ENCODE measurements at places on chromosomes 1 and 21.

DNA sequence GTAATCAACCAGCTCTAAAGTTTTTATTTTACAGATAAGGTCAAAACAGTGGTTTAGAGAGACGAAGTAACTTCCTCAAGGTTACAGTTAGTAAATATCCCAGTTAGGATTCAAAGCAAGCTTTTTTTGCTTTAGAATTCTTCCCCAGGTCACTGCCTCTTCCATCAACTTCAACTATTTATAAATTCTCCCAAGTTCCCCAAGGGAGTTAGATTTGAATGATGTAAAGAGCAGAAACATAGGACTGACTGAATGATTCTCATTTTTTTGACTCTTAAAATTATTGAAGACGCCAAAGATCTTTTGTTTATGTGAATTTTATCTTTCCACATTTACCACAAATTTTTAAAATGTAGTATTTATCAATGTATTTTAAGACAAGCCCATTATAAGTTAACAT is 4.1 kb downstream of the POGZ start:
- DNase-seq: no peak

- no peak for DNase-seq
These were observed 247.0 kb downstream of the RERE start for GRCh38 chr1:8570465-8570864.

DNA sequence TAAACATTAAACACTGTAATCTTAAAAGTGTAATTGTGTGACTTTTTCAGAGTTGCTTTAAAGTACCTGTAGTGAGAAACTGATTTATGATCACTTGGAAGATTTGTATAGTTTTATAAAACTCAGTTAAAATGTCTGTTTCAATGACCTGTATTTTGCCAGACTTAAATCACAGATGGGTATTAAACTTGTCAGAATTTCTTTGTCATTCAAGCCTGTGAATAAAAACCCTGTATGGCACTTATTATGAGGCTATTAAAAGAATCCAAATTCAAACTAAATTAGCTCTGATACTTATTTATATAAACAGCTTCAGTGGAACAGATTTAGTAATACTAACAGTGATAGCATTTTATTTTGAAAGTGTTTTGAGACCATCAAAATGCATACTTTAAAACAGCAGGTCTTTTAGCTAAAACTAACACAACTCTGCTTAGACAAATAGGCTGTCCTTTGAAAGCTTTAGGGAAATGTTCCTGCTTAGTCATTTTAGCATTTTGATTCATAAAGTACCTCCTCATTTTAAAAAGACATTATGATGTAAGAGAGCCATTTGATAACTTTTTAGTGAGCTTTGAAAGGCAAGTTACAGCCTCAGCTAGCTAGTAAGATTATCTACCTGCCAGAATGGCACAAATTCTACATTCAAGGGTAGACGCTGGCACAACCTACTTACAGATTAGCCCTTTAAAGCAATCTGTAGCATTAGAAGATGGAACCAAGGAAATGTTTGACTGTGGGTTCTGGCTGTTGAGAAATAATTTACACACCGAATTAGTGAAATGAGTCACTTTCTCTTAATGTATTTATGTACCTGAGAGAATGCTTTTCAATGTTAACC is 9.4 kb downstream of the SOD1 start:
- DNase-seq: no peak

- DNase-seq: no peak
These were observed 2.6 kb upstream of the FMOD start for GRCh38 chr1:203353486-203353885.

- DNase-seq: no peak
These were observed 13.1 kb upstream of the EVI5 start for GRCh38 chr1:92797961-92798360.

- DNase-seq: no peak
These were observed 8.0 kb upstream of the C1orf159 start for GRCh38 chr1:1123581-1124507.

- DNase-seq: no peak
These were observed 44.1 kb downstream of the COL18A1 start for GRCh38 chr21:45448810-45449657.

DNA sequence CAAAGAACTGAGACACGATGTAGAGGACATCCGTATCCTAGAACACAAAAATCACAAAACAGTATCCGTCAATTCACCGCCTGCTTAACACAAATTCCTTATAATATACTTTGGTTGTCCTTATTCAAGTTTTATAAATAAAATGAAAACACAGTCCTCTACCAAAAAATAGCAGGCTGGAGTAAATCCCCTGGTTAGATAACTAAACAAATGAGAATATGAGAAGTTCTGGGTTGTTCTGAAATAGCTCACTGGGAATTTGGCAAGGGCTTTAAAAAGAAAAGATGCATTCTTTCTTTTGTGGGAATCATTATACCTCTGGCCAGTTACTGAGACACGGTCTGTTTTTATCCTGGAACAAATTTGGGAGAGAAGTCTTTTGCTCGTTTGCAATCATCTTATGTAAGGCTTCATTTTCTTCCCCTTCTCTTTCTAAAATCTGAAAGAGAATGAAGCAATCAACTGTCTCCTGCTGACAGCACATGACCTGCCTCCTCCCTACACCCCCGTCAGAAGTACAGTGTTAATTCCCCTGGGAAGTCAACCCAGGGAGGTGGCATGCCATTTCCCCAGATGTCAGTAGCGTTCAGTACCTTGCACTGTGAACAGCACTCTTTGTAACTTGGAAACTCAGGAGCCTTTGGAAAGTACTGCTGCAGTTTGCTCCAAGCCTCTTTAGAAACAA is 37.1 kb upstream of the RAP1GAP start:
- no peak for DNase-seq

DNA sequence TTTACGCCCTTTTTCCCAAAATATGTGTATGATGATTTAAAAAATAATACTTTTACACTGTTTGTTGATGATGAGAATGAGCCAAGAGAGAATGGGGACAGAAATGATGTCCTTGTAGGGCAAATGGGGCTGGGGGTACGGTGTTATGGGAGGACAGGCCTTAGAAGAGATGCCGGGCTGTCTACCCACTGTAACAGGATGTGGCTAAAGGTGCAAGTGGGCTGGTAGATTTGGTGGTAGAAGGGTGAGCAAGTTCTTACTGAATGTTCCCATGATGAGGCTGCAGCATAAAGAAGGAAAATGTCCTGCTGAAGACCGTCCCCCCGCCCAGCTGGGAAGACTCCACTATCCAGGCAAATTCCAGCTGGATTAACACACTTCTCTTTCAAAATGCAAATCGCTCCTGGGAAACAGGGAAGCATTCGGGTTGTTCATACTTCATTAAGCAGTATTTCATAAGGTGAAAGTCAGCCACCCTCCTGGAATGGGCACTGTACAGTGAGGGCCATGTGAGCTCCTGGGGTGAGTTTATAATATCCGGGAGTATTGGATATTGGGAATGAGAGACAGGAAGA is 14.0 kb downstream of the GPA33 start:
- no peak for DNase-seq

DNA sequence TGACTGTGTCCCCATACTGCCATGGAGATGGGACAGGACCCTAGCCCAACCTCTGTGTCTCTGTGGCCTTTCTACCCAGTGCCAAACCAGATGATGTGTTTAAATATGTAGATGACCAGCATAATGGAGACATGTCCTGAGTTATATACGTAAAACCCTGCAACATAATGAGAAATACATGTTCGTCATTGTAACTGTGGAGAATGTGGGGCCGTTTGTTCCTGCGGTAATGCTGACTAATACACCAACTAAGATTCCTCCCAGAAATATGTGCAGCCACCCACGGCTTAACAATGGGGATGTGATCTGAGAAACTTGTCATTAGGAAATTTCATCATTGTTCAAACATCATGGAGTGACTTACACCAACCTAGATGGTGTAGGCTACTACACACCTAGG is 71.7 kb upstream of the SIM2 start:
- DNase-seq: no peak

DNA sequence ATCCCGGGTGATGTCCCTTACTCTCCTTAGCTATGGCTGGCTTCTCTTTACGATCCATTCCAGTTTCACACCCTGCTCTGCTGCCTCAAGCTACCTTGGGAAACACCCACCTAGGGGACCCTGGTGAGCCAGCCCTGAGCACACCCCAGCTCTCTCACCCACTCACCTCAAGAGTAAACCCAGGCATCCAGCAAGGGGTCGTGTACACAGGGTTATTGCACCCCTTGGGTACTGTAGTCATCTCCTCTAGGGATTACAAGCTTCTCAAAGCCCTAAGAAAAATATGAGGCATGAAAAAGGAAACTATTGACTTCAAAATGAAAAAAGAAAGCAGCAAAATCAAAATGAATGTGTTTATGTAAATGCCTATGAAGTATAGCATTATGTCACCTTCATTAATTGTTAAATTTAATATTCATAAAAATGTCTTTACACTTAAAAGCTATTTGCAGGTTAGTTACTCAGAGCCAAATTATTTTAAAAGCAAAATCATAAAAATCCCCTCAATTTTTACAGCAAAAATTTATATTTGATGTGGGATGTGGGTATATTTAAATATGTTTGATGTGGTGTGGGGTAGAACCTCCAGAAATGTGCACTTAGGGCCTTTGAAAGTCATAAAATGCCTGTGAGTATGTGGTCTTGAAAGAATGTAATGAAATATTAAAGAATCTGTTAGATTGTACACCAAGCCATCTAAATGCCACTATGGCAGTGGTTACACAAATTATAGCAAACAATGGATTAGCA is 190.3 kb downstream of the C1orf94 start:
- DNase-seq: no peak

DNA sequence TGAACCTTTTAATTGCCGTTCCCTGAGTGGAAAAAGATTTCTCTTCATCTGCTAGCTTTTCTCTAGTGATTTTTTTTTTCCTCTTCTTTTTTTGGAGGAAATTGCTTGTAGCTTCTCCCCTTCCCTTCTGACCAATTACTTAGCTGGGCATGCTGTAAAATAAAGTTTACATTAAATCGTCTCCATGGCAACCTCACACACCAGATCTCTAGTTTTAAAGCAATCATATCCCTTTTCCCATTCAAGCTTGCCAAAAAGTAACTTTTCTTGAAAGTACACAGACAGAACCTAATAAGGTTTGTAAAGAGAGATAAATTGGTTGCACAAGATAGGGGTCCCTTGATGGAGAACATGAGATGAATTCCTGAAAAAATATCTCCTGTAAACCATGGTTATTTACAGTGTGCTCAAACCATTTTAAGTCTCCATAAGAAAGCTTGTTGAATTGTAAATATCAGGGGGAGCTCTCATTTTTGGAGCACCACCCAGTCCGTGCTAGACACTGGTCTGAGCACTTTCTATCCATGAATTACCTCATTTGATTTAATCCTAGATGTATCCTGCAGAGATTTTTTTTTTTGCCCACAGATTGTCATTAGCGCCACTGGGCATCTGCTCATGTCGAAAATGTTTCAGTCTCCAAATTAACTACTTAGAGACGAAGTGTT is 32.6 kb upstream of the HTR1D start:
- no peak for DNase-seq

- DNase-seq: no peak
These were observed 54.4 kb downstream of the CNIH3 start for GRCh38 chr1:224670506-224670905.

GRCh38 chr1:193131266-193131860 is 9.5 kb downstream of the CDC73 start:
- no peak for DNase-seq

DNA sequence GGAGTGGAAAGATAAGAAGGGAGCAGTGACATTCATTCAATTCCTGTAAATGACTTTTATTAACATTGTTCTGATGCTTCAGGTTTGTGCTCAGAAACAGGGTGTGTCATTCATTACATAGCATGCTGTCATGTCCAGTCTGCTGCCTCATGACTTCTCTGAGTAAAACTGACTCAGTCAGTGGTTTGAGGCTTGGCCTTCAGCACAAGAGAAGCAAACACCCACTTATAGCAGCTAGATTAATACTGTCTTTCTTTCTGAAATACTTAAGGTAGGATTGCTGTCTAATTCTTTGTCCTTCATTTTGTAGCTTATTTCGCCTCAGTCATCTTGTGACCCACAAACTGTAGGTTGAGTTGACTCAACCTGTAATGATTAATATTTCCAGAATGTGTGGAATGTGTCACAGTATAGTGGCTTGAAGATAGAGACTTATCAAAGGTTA is 32.9 kb downstream of the RASAL2 start:
- no peak for DNase-seq

DNA sequence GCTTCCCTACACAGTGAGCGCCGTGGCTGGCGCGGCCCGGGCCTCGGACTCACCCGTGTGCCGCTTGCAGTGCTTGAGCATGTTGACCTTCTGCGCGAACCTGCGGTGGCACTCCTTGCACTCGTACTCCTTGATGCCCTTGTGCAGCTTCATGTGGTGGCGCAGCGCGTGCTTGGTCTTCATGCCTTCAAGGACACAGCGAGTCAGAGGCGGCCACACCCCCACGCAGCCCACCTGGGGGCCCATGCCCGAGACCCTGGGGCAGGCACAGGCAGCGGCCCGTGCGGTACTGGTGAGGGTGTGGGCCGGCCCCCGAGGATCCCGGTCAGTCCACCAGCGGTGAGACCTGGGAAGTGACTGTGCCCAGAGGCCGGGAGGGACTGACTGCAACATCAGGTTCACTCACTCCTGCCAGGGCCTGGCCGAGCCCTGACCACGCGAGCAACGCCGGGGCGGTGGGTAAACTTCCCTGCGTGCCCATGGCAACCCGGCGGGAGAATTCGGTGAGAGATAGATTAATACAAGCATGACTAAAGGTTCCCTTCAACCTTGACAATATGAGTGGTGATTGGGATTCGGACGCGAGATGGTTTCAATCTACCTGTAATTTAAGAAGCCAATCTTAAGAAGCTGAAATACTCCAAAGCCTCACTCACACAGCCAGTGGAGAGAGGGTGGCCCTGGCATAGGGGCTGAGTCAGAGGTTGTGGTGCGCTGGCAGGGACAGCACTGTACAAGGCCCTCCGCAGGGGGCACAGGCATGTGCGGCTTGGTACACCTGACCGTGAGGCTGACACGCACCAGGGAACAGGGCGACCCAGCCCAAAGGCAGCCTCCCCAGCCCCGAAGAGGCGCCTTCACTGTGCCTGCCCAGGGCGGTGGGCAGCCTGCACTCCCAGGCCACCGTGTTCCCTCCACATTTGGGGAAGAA is 49.1 kb upstream of the RIPK4 start:
- DNase-seq: no peak

GRCh38 chr1:171420810-171421209 is 64.5 kb upstream of the PRRC2C start:
- DNase-seq: no peak

DNA sequence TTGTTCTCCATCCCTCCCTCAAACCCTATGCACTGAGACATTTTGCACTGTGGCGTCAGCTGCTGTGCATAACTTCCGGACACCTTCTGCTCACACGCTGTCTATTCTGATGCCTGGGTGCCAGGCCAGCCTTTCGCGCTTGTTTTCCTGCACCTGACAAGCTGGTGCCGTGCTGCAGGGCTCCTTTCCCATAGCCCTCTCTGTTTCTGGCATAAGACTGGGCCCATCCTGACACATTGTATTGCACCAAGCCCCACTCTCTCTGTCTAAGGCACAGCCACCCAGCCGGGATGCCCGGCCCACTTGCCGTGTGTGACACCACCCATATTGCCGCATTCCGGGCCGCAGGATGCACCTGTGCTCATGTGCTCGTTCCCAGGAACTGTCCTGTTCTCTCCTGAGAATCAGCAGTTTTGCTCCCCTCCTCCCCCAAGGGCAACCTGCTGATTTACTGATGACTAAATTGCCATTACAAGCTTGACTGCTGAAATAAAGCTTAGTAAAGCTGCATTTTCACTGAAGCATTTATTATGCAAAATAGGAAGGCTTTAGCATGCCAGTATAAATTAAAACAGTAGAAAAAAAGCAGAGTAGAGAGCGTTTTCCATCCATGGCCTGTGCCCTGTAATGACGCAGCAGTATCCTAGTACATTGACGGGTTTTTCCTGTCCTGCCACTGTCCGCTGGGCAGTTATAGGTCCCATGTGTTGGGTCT is 88.0 kb downstream of the CD247 start:
- DNase-seq: no peak

All from stimulated activated CD4-positive, alpha-beta T cell treated with anti-CD3 and anti-CD28 coated beads, Interleukin-1b, Interleukin-23, amount 100 ng/mL, for 1 hour (primary cell).